Germinal center (tissue), 1 donor: ENCODE measurements at places on chromosomes 5 and 9.
A peak's percentile ranks its signal among the peaks of the same experiment; 100 is the strongest.

DNA sequence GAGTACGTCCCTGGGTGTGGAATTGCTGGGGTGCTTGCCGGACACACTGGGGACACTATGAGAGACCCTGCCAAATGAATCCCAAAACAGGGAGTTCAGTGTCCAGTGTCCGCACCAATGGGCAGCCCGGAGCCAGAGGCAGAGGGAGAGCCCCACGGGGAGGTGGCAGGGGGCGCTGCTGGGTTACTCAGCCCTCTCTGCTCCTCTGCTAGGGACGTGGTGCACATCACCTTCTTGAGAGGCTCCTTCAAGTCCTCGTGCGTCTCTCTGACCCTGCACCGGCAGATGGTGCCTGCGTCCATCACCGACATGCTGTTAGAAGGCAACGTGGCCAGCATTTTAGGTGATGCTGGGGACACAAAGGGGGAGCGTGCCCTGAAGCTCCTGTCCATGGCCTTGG, 20.8 kb downstream of the STKLD1 start:
- DNase-seq: no peak

GRCh38 chr5:73204332-73204731, 31.3 kb downstream of the TMEM174 start:
- DNase-seq: no peak

- peak; percentile 82 for DNase-seq
Observed at GRCh38 chr9:94213511-94214124, 45.5 kb upstream of the ZNF169 start.

- no peak for DNase-seq
Observed at GRCh38 chr5:176711883-176712282, 64.6 kb downstream of the TSPAN17 start.

- DNase-seq: no peak
Observed at GRCh38 chr5:164148292-164148691, 642.9 kb downstream of the MAT2B start.

DNA sequence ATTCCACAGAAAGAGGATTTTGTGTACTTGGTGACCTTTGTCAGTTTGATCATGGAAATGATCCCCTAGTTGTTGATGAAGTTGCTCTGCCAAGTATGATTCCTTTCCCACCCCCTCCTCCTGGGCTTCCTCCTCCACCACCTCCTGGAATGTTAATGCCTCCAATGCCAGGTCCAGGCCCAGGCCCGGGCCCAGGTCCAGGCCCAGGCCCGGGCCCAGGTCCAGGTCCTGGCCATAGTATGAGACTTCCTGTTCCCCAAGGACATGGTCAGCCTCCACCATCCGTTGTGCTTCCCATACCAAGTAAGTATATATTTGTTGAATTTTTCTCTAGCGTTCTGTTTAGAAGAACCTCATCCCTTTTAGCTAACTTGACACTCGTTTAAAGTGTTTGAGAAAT, 30.0 kb downstream of the RBM27 start:
- DNase-seq: no peak

DNA sequence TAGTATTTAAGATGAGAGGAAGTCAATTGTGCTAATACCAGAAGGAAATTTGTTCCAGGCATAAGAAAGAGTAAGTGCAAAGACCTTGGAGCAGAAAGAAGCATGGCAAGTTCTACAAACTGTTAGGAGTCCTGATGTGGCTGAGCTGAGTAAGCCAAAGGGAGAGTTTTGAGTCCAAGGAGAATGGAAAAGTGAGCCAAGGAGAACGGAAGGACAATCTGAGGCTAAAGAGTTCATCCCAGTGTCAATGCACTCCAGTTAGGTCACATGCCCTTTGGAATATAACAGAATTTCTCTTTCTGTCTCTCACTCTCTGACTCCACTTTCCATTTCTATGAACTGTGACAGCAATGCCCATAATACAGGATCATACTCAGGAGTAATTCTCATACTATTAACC, 224.7 kb downstream of the CAAP1 start:
- no peak for DNase-seq

- no peak for DNase-seq
Observed at GRCh38 chr9:107280543-107280942, 2.5 kb upstream of the RAD23B start.

GRCh38 chr5:96483878-96484277, 50.8 kb upstream of the PCSK1 start:
- DNase-seq: no peak

- DNase-seq: no peak
Observed at GRCh38 chr9:96084331-96084734, 208.8 kb downstream of the ERCC6L2 start.

- DNase-seq: no peak
Observed at GRCh38 chr9:71690063-71690688, 78.1 kb downstream of the CEMIP2 start.

- no peak for DNase-seq
Observed at GRCh38 chr5:5585751-5586341, 163.4 kb downstream of the ICE1 start.

DNA sequence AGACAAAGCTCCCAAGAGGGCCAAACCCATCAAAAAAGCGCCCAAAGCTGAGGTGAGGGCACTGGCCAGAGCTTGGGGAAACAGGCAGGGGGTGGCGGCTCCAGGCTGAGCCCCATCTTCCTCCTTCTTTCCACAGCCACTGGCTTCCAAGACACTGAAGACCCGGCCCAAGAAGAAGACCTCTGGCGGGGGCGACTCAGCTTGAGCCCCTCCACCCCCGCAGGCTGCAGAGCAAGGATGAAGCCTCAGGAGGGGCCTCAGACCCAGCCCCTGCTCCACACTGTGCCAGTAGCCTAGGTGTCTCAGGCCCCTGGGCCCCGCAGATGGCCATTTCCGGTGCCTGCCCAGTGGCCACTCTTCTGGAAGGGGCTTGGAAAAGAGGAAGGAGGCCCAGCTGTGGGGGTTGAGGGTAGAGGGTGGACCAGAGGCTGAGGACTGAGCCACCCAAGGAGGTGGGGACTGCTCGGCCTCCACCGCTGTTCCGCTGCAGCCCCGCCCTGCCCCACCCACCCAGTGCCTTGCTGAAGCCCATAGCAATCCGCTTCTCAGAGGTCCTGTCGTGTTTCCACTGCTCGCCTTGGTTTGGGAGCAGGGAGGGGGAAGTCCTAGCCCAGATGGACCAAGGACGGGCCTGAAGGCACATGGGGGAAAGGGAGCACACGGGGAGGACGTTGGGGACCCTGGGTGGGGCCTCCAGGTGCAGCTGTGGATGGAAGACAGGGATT, 6.9 kb downstream of the REEP2 start:
- DNase-seq: no peak

DNA sequence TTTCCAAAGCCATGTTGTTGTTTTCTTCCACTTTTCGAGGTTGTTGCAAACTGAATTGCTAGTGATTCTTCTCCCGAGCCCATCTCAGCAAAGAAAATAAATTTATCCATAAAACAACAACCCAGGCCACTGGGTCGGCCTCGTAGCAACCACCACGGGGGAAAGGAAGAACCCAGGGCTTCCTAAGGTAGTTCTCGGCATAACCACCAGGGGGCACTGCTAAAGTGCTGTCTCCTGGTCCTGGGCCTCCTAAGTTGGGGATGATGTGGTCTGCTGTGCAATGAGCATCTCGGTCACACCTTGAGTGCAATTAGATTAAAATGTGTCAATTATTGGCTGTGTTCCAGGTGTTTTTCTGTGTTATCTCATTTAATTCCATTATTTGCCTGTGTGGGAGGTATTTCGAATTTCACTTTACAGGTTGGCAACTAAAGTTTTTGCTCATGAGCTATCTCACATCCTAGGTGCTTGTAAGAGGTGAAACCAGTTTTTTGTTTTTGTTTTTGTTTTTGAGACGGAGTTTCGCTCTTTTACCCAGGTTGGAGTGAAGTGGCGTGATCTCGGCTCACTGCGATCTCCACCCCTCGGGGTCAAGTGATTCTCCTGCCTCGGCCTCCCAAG, 102.8 kb upstream of the DAP start:
- DNase-seq: peak; percentile 83

- no peak for DNase-seq
Observed at GRCh38 chr5:68086857-68087256, 128.7 kb upstream of the PIK3R1 start.
